ENCODE measurements at places on chromosomes 7 and 10. TPM values are rescaled to one million over a fixed set of nuclear protein-coding genes. Genes with fewer than 3 reads are reported as not detected.

GRCh38 chr7:75654855-75655254 is 83.9 kb downstream of the HIP1 start:
- no peak for DNase-seq

DNA sequence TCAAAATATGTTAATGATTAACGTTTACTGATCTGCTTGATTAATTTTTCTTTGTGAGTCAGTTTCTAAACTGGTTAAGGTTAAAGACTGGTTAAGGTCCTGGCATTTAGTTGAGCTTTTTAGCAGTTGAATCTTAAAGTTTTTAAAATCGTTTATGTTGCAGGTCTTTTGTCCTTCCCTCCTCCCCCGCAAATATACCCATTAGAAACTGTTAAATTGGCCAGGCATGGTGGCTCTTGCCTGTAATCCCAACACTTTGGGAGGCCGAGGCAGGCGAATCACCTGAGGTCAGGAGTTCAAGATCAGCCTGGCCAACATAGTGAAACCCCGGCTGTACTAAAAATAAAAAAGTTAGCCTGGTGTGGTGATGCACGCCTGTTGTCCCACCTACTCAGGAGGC is 100.9 kb downstream of the PODXL start:
- no peak for DNase-seq

SLC25A28 gene
- polyA plus RNA-seq: 50.1 TPM

DNA sequence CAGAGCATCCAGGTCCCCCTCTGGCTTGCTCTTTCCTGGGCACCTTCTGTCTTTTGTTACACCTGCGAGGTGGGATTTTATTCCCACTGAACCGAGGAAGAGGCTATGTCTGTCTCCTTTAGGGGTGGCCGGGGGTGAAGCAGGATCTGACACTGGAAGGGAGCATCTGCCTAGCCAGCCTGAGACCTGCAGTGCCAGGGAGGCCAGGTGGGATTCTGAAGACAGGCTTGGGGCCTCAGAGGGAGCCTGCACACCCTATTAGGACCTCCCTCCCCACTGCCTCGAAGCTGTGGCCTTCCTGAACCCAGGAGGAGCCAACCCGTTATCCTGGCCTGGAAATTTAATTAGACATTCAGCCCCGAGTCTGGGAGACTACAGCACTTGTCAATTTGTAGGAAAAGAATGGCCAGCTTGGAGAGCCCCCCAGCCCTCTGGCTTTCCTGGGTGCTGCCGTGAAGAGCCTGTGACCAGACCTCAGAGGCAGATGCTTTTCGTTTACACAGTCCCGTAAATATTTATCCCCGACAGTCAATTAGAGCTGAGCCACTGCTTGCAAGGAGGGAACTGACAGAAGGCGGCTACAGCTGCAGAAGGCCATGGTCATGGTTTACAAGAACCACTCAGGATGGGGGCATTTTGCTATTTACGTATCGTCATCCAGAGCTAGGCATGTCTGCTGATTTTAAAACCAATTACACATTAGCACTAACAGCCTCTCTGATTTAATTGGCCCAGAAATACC is 19.7 kb downstream of the CHAT start:
- no peak for DNase-seq

DNA sequence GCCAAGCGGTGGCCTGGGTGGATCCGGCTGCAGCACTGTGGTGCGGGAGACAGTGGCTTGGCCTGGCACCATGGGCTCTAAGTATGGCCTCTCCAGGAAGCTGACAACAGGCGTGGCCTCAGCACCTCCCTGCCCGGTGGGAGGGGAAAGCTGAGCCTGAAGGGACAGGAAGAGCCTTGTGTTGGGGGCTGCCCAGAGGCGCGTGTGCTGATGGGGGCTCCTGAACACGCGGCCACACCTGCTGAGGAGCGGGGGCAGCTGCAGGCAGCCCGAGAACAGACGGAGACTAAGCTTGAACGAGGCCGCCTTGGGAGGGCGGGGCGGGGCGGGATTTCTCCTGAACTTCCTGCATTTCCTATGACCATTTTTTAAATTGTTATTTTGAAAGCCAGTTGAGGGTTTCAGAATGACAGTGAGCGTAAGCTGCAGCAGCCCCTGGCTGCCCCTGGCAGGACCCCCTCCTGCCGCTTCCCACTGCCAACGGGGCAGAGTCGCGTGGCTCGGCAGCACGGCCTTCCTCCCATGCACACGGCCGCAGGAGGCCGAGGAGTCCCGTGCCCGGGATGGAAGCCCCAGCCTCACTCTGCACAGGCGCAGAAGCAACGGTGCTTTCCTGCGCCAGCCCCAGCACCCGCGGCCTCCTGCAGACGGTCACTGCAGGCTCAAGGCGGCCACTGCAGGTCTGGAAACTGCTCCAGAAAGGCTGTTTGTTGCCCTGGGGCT is 43.2 kb downstream of the DPYSL4 start:
- peak; percentile 32 for DNase-seq

GRID2IP gene
- 0.88 TPM for polyA plus RNA-seq

GRCh38 chr7:76359978-76360638 is 1.3 kb upstream of the YWHAG start:
- no peak for DNase-seq

VPS41 gene
- polyA plus RNA-seq: 63.7 TPM

AGR3 gene
- 213 TPM for polyA plus RNA-seq

- no peak for DNase-seq
Observed at GRCh38 chr7:157684909-157685429, 348.2 kb downstream of the DNAJB6 start.

- DNase-seq: no peak
Observed at GRCh38 chr7:131657881-131658280, 101.5 kb upstream of the PODXL start.

GRCh38 chr7:157459966-157460365 is 123.2 kb downstream of the DNAJB6 start:
- DNase-seq: no peak

GRCh38 chr7:90180649-90181048 is 26.4 kb downstream of the STEAP1 start:
- no peak for DNase-seq

- no peak for DNase-seq
Observed at GRCh38 chr7:90225181-90225580, 13.6 kb downstream of the STEAP2 start.

SUFU gene
- 12.9 TPM for polyA plus RNA-seq

- no peak for DNase-seq
Observed at GRCh38 chr10:84293171-84293570, 35.2 kb upstream of the CCSER2 start.

- DNase-seq: no peak
Observed at GRCh38 chr7:36820527-36821170, 96.4 kb upstream of the AOAH start.

GRCh38 chr10:72310636-72311035 is 36.9 kb downstream of the DDIT4 start:
- no peak for DNase-seq

Data from large intestine (tissue), 12 donors.